ENCODE measurements at places on chromosomes 12 and 14. TPM values are rescaled to one million over a fixed set of nuclear protein-coding genes. Genes with fewer than 3 reads are reported as not detected.

The SLC8A3 gene
- total RNA-seq: not detected

The TRIAP1 gene
- 48.7 TPM for total RNA-seq

The AHSA1 gene
- 155 TPM for total RNA-seq

The POC1B gene
- total RNA-seq: 10.1 TPM

The ACSM4 gene
- not detected for total RNA-seq

The TSHR gene
- total RNA-seq: not detected

The PTPRB gene
- total RNA-seq: 3.1 TPM

The TPH2 gene
- not detected for total RNA-seq

The STXBP6 gene
- 16.8 TPM for total RNA-seq

The PRR4 gene
- not detected for total RNA-seq

The SELPLG gene
- total RNA-seq: 6.6 TPM

The P2RX2 gene
- not detected for total RNA-seq

GRCh38 chr14:75126121-75126544, 715 bp downstream of the NEK9 start:
- peak overlapping the region; percentile 93 for H3K4me3 ChIP-seq
- no peak for DNase-seq
- H3K27me3 ChIP-seq: no peaks in the 10 kb centered on the region
- H3K27ac ChIP-seq: peak overlapping the region; percentile 97
- peaks cover 14% of the 10 kb centered on the region for H3K36me3 ChIP-seq
- peaks cover 48% of the 10 kb centered on the region for H3K4me1 ChIP-seq

- no peaks in the 10 kb centered on the region for H3K36me3 ChIP-seq
- no peaks in the 10 kb centered on the region for H3K27me3 ChIP-seq
- DNase-seq: no peak
- no peaks in the 10 kb centered on the region for H3K4me1 ChIP-seq
- H3K4me3 ChIP-seq: no peak overlapping the region
Measured at GRCh38 chr12:59194794-59195193, 274.5 kb upstream of the LRIG3 start.

DNA sequence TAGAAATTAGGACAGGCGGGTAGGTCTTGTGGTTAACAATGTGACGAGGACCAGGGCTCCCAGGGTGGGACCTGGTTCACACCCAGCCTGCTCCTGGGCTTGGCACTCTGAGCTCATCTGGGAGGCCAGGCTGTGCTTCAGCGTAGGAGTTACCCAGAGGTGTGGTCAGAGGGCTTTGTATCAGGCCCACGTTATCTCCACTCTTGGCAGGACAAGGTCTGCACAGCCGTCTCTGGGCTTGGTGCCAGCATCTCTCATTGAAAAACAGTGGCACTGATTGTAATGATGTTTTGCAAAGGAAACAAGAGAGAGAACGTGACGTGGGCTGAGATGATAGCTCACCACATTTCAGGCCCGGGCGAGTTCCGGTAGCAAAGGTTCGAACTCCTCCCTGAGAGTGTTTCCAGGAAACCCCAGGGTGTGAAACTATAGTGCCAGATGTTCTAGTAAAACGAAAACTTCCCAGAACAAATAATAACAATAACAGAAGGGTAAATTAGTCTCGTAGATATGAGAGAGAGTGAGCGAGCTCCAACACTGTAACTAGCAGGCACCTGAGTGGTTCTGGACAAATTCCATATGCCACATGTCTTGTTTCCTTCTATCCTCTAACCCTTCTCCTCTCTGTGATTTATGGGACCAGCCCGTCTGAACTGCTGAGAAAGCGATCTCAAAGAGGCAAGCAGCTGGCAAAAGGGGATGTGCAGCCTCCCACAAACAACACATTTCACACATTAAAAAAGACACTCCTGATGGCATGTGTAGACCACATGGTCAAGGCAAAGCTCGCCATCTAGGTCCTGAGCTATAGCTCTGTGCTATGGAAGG, 227.3 kb downstream of the KTN1 start:
- H3K27ac ChIP-seq: no peak overlapping the region
- H3K4me3 ChIP-seq: no peak overlapping the region
- DNase-seq: no peak
- H3K4me1 ChIP-seq: peaks cover 9% of the 10 kb centered on the region

- peaks cover 16% of the 10 kb centered on the region for H3K4me1 ChIP-seq
- no peak for DNase-seq
- no peak overlapping the region for H3K27ac ChIP-seq
Measured at GRCh38 chr12:3869865-3870264, 3.3 kb downstream of the PARP11 start.

GRCh38 chr14:52405314-52405713, 91.2 kb downstream of the PTGER2 start:
- no peak for DNase-seq
- peaks cover 17% of the 10 kb centered on the region for H3K27me3 ChIP-seq
- H3K4me3 ChIP-seq: no peak overlapping the region
- no peak overlapping the region for H3K27ac ChIP-seq

DNA sequence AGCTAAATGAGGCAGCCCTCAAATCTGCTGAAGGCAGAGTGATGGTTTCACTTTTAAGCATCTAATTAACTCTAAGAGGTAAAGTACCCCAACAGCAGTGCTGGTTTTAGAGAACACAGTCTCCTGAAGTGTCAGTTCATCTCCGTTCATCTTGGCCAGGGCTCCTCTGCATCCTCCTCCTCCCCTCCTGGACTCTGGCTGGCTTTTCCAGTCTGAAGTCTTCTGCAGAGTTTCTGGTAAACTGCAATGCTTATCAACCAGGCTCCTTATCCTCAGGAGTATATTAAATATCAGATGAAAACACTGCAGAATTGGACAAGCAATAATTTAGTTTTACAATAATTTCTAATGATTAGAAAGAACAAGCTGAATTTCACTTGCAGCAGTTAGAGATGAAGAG, 115.4 kb downstream of the GTF2A1 start:
- DNase-seq: no peak
- H3K27ac ChIP-seq: no peak overlapping the region

DNA sequence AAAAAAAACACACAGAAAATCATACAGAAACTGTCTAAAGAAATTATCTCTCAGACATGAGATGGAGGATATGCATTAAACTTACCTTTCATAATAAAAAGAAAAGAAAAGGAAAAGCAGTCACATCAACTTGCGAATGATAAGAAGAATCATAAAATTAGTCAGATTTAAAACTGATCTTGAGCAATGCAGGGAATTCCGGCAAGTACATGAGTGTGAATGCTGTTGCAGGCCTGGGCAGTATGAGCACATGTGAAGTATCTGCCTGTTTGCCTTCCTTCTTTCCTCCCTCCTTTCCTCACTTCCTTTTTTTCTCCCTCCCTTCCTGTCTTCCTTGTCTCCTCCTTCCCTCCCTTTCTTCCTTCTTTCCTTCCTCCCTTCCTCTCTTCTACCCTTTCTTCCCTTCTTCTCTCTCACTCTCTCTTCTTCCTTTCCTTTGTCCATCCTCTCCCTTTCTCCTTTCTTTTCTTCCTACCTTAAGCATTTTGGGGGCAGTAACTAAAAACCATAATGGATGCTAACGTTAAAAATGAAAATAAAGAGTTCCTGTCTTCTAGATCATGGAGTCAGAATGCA, 38.5 kb upstream of the SLC6A15 start:
- no peak overlapping the region for H3K4me3 ChIP-seq
- DNase-seq: no peak
- no peaks in the 10 kb centered on the region for H3K36me3 ChIP-seq
- no peak overlapping the region for H3K27ac ChIP-seq

DNA sequence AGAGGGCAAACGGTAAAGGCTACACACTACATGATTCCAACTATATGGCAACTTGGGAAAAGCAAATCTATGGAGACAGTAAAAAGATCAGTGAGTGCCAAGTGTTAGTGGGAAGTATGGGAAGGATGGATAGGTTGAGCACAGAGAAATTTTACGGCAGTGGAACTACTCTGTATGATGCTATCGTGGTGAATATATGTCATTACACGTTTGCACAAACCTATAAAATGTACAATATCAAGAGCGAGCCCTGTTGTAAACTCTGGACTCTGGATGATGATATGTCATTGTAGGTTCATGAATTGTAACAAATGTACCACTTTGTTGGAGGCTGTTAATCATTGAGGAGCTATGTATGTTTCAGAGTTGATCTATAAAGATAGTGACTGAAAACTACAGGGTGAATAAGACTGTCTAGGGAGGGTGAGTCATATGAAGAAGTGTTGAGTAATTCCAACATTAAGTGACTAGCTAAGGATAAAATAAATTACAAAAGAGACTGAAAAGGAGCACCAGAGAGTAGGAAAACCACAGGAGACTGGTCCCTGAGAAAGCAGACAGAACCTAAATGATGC, 349.2 kb upstream of the LMO3 start:
- no peak overlapping the region for H3K27ac ChIP-seq
- peak; percentile 13 for DNase-seq
- H3K27me3 ChIP-seq: no peaks in the 10 kb centered on the region

DNA sequence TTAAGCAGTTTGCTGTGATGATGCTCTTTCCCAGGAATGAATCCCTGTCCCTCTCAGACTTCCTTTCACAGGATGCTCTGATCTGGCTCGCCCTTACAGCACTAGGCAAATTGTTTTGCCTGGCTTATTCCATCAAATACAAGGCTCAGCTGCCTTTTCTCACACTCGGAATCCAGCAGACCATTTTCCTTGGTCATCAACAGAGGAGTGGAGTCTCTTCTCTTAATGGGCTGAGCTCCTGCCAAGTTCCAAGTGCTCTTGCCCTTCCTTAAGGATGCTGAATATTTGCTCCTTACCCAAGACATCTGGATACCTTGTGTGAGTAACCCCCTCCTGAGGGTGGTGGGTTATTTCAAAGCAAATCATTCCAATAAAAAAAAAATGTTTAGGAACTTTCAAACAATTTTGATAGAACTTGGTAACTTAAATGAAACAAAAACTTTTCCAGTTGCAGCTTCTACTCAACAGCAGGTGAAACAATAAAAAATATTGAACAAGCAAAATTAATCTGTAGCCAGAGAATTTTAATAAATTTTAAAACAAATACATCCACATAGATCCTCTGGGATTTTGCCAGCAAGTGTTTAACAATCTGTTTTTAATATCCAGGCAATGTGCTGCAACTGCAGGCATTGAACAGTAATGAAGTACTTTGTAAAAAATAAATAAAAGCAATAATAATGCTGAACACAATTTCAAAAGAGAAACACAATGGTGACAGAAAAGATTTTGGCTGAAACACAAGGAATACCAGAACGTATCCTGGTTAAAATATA, 264.0 kb upstream of the FAR2 start:
- no peaks in the 10 kb centered on the region for H3K4me1 ChIP-seq
- H3K4me3 ChIP-seq: no peak overlapping the region
- H3K27ac ChIP-seq: no peak overlapping the region

DNA sequence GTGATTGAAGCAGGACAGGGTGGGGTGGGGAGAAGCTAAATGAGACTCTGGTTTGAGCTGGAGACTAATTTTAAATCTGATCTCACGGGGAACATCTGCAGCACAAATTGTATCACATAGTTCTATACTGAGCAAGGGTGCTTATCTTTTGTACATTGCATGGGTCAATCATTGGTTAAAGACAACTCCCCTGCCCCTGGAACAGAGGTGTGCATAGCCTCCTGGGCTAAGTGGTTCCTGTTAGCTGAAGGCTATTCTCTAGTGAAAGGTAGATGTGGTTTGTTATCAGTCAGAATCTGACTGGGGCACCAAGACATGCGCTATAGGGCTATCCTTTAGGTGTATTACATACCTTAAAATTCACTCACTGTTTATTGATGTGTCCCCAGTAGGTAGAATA, 103.9 kb upstream of the KITLG start:
- H3K27me3 ChIP-seq: no peaks in the 10 kb centered on the region
- H3K4me1 ChIP-seq: no peaks in the 10 kb centered on the region
- no peaks in the 10 kb centered on the region for H3K36me3 ChIP-seq

GRCh38 chr14:54920052-54920451, 17.4 kb upstream of the GCH1 start:
- H3K27me3 ChIP-seq: 0 out of 2 replicates have a peak, but pooled peaks cover 1% of the 10 kb centered on the region
- no peak overlapping the region for H3K4me3 ChIP-seq
- no peaks in the 10 kb centered on the region for H3K36me3 ChIP-seq
- no peak for DNase-seq
- H3K4me1 ChIP-seq: no peaks in the 10 kb centered on the region

- peak overlapping the region; percentile 58 for H3K27ac ChIP-seq
- peaks cover 36% of the 10 kb centered on the region for H3K4me1 ChIP-seq
- no peaks in the 10 kb centered on the region for H3K36me3 ChIP-seq
- no peak overlapping the region for H3K4me3 ChIP-seq
- peaks cover 2% of the 10 kb centered on the region for H3K27me3 ChIP-seq
Measured at GRCh38 chr14:64788706-64789105, 84.5 kb downstream of the PLEKHG3 start.

- H3K27me3 ChIP-seq: no peaks in the 10 kb centered on the region
Measured at GRCh38 chr12:70994217-70994788, 73.8 kb upstream of the PTPRR start.

DNA sequence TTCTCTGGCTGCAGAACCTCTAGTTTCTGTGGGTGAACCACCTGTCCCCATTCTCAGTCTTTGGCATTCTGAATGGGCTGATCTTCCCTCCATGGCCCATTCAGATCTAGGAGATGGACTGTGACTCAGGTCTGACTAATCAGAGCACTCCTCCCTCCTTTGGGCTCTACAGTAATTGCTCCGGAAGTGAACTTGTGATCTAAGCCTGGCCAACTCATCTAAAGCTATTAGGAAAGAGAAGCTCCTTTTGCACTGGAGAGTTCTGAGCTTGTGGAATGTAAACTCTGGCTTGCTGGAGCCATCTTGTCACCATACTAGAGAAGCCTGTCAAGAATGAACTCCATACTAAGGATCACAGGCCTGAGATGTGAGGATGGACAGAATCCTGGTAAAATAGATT, 168.2 kb downstream of the SUDS3 start:
- H3K27me3 ChIP-seq: peaks cover 1% of the 10 kb centered on the region
- peak overlapping the region; percentile 25 for H3K4me3 ChIP-seq
- H3K27ac ChIP-seq: peak overlapping the region; percentile 50
- H3K4me1 ChIP-seq: peaks cover 16% of the 10 kb centered on the region
- H3K36me3 ChIP-seq: peaks cover 9% of the 10 kb centered on the region

GRCh38 chr12:2949411-2949810, 9.8 kb upstream of the TEAD4 start:
- DNase-seq: no peak
- no peak overlapping the region for H3K4me3 ChIP-seq
- peaks cover 3% of the 10 kb centered on the region for H3K27me3 ChIP-seq
- no peaks in the 10 kb centered on the region for H3K36me3 ChIP-seq
- H3K27ac ChIP-seq: no peak overlapping the region
- no peaks in the 10 kb centered on the region for H3K4me1 ChIP-seq

DNA sequence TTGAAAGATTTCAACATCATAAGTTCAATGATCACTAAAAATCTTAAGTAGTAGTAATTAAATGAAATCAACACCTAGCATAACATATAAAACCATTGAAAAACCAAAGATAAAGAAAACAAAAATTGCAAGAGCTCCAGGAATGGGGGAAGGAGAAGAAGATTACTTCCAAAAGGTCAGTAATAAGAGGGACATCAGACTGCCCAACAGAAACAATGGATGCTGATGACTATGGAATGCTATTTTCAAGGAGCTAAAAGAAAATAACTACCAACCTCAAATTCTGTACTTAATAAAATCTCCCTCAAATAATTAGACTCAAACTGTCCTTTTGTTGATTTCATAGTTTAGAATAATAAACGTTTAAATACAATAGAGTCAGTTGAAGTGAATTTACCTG, 314.5 kb upstream of the LMO3 start:
- H3K4me1 ChIP-seq: no peaks in the 10 kb centered on the region
- no peak for DNase-seq
- no peaks in the 10 kb centered on the region for H3K36me3 ChIP-seq
- H3K4me3 ChIP-seq: no peak overlapping the region
- H3K27me3 ChIP-seq: no peaks in the 10 kb centered on the region

Data from HFFc6 (cell line).